Stimulated activated CD4-positive, alpha-beta T cell treated with anti-CD3 and anti-CD28 coated beads, Interleukin-4, amount 100 ng/mL, for 1 hour (primary cell): ENCODE measurements at places on chromosomes 2 and 18.

DNA sequence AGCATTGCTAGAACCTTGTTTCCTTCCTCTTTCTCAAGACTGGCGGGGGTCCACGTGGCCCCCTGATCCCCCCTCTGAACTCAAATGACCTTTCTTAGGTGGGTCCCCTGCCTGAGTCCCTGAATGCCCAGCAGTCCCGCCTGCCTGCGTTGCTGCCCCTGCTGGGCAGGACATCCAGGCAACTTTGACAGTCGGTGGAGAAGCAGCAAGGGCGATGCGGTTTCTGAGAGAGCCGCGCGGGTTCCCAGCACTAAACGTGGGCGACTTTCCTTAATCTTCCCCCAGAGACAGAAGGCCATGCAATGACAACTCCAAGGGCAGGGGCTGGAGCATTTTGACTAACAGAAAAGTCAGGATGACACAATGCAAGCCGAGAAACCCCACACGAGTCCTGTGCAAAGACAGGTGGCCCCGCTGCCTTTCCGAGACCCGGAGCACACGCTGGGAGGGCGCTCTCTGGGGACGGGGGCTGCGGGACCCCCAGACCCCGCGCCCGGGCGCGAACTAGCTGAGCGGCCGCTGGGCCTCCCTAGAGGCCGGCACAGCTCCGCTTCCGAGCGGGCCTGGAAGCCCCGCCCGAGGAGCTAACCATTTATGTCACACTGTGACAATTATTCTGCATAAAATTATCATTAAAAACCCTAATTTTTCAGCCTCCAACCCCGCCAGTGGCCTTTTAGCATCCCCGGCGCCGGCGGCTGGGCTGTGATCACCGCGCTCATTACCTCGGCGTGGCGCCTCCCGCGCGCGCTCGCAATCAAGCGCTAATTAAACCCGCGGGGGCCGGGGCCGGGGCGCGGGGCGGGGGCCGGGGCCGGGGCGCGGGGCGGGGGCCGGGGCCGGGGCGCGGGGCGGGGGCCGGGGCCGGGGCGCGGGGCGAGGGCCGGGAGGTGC is 27.4 kb downstream of the ASB18 start:
- DNase-seq = no peak

DNA sequence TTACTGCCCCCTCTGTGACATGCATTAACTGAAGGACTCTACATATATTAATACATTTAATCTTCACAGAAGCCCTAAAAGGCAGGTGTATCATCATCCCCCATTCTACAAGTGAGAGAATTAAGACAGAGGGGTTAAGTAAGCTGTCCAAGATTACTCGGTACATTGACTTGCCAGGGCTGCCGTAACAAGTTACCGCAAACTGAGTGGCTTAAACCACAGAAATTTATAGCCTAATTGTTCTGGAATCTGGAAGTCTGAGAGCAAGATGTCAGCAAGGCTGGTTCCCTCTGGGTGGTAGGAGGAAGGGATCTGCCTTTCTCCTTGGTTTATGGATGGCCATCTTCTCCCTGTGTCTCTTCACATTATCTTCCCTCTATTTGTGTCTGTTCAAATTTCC is 605.5 kb downstream of the EPHA4 start:
- no peak for DNase-seq

DNA sequence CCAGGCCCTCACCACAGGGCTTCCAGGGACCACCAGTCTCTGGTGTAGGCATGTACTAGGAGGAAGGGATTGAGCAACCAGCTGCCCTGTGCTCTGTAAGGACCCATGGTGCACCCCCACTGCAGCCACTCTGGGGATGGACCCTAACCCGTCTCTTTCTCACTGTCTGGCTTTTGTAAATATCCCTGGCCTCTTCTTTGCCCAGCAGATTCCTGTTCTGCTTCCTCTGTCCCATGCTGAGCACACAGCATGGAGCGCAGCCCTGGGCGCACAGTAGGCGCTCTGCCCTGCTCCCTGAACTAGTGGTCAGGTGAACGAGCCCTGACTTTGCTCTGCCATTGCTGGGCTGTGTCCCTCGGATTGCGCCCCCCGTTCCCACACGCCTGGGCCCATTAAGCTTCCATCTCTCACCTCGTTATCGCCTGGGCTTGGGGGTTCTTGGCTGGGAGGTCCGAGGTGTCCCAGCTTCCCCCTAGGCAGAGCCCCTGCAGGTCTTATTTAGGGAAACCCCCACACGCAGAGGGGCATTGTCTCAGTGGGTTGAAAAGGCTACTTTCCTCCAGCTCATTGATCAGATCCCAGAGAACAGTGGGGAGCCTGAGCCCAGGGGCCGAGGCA is 162.1 kb downstream of the MYCN start:
- no peak for DNase-seq

DNA sequence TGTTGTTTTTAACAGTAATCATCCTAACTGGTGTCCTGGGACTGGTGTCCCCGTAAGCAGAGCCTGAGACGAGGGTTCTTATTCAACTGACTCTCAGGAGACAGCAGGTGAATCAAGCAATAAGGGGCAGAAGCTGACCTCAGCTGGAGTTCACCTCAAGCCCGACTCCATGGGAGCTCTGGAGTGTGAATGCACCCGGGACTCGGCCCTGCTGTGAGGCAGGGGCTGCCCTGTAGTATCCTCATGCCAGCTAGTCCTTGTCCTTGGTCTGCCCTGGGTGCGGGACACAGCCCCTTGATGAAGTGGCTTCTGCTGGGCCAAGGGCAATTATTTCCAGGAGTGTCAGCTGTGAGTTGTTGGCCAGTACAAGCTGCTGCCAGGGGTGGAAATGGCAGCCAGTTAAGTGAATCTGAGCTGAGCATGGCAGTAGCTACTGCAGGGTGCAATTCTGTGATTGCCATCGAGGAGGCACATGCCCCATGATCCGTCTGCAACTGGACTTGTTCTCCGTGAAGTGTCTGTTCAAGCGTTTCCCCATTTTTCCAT is 54.9 kb upstream of the OTOS start:
- no peak for DNase-seq

DNA sequence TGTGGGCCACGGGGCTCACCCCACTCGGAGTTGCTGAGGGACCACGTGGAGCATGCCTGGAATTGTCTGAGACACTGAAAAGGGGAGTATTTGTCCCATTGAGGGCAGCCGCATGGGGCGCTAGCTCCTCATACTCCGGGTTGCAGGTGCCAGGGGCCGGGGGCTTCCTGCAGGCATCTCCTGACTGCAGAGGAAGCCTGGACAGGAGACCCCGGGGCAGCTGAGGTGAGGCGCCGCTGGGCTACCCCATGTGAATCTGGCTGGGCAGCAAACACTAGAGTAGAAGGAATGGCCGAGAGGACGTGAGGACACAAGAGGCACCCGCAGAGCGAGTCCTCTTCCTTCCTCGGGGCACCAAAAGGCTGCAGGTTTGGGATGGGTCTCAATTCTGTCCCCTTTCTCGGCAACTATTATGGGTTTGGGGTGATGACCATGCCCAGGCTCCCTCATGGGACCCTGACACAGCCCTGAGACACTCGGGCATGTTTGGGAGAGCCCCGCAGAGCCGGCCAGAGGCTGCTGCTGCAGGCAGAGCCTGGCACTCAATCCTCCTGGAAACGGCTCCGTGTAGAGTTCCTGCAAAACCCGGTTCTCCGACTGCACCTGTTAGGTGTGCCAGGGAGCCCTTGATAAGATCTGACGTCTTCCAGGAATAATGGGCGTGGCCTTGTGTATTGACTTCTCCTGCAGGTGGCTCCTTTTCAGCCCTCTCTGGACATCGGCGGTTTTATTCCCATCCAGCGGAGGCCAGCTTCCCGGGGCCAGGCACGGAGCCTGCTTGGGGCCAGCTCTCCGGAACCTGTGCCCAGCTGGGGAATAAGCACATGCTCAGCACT is 77.0 kb downstream of the CTIF start:
- no peak for DNase-seq

DNA sequence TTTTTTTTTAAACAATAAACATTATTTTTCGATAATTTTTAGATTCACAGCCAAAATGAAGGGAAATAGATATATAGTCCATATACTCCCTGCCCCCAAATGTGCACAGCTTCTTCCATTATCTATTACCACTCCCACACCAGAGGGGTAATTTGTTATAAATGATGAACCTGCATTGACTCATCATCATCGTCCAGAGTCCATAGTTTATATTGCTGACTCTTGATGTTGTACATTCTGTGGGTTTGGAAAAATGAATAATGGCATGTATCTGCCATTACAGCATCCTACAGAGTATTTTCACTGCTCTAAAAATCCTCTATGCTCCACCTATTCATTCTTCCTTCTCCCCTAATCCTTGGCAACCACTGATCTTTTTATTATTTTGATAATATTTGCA is 121.5 kb downstream of the LTBP1 start:
- no peak for DNase-seq

GRCh38 chr2:21367421-21367820 is 243.7 kb downstream of the TDRD15 start:
- no peak for DNase-seq

DNA sequence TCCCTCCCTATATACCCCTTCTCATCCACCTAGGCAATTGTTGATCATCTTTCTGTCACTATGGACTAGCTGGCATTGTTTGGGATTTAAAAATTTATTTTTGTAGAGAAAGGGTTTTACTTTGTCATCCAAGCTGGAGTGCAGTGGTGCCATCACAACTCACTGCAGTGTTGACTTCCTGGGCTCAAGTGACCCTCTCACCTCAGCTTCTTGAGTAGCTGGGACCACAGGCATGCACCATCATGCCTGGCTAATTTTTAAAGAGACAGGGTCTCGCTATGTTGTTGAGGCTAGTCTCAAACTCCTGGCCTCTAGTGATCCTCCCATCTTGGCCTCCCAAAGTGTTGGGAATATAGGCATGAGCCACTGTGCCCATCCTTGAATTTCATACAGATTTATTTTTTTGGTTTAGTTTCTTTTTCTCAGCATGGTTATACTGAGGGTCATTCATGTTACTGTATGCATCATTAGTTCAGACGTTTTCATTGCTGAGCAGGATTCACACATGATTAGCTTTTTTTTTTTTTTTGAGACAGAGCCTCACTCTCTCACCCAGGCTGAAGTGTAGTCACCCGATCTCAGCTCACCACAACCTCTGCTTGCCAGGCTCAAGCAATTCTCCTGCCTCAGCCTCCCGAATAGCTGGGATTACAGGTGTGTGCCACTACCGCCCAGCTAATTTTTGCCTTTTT is 8.6 kb upstream of the PCARE start:
- DNase-seq = no peak

DNA sequence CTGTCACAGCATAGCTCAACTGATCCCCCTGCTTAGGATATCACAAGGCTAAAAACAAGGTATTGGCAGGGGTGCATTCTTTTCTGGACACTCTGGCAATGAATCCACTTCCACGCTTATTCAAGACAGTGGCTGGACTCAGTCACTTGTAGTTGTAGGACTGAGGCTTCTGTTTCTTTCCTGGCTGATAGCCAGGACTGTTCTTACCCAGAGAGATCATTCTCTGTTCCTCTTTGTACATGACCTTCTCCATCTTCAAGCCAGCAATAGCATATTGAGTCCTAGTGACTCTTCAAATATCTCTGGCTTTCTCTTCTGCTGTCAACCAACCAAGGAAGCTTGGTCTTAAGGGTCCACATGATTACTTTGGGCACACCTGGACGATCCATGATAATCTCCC is 241.3 kb downstream of the RBM43 start:
- DNase-seq = no peak

- no peak for DNase-seq
Measured at GRCh38 chr2:98736464-98736889, 5.5 kb upstream of the MGAT4A start.

DNA sequence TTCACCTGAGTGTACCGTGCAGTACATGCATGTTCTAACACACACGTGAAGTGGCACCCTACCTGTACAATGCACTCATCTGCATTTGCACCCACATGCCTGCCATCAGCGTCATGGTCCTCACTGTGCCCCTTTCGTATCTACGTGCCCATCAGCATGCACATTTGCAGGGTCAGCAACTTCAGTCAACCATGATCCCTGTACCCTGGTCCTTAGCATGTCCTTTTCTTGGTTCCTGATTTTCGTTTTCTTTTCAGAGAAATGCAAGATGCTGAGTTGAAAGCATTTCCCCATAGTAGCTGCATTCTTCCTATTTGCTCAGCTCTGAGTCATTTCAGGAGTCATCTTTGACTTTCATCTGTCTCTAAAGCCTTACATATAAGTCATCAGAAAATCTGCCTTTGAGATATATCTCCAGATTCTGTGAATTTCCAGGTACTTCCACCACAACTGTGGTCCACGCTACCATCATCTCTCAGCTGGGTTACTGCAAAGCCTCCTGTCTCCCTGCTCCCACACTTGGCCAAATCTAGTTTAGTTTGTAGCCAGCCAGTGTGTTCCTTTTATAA is 14.7 kb upstream of the PUM2 start:
- no peak for DNase-seq

GRCh38 chr18:68623342-68623741 is 91.6 kb downstream of the TMX3 start:
- no peak for DNase-seq

DNA sequence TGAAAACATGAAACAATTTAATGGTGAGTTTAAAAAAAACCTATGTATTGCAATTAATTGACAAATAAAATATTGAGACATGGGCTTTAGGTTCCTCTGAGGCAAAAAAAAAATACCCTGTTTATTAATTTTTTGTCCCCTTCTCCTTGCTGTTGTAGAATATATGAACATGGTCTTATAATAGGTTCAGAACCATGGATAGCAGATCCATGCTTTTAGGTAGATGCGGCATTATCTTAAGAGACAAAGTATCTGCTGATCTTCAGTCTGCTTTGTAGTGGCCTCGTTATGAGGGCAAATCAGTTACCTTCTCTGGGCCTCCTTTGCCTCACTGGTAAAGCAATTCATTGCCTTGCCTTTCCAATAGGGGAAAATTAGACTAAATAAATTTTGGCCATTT is 850.7 kb downstream of the NRXN1 start:
- no peak for DNase-seq

DNA sequence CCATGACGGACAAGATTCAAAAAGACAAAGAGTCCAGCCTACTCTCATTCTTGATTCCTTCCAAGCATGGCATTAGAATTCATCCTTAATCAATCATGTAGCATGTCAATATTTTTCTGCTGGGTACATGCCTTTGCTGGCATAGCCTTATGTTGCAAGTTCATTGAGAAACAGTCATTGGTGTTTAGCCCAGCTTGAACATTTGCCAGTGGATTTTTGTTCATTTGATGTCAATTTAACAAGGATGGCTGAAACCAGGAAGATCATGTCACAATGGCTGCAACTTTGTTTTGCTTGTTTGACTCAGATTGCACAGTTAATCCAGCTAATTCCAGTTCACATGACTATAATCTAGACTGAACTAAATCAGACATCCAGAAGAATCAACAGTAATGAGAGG is 1132.2 kb downstream of the LRP1B start:
- DNase-seq = no peak

GRCh38 chr2:69933839-69934613 is 19.1 kb downstream of the MXD1 start:
- no peak for DNase-seq

GRCh38 chr2:128427413-128427755 is 108.7 kb upstream of the HS6ST1 start:
- DNase-seq = no peak
